ENCODE measurements at places on chromosomes 13 and 19.

GRCh38 chr19:5801796-5802619 is 2.9 kb upstream of the NRTN start:
- DNase-seq = no peak

- DNase-seq = no peak
Measured at GRCh38 chr19:50794074-50794875, 4.1 kb downstream of the ACP4 start.

DNA sequence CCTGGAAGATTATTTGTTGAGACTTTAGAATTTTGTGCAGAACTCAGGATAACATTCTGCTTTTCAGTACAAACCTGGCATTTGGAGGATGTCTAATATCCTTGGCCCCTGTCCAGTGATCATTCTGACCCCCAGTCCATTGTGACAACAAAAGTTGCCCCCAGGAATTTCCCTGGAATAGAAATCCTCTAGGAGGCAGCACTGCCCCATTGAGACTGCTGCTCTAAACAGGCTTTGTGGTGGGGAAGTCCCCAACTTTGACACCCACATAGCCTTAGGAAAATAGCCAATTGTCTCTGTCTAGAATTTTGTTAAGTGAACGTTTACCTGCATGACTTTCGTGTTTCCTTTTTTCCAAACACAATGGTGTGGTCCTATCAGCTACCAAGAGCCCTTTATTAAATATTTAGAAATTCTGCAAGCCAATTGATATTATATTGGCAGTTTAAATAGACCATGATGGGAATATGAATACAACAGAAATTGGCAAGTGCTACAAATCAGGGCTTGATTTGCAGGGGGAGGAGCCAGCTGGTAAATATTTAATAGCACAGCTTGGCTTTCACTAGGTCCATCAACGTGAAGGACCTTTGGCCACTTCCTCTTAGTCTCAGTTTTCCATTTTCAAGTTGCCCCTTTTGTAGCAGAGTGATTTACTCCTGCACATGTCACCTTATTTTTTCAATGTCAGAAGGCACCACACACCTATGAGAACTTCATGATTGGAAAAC is 451.7 kb downstream of the EFNB2 start:
- no peak for DNase-seq

DNA sequence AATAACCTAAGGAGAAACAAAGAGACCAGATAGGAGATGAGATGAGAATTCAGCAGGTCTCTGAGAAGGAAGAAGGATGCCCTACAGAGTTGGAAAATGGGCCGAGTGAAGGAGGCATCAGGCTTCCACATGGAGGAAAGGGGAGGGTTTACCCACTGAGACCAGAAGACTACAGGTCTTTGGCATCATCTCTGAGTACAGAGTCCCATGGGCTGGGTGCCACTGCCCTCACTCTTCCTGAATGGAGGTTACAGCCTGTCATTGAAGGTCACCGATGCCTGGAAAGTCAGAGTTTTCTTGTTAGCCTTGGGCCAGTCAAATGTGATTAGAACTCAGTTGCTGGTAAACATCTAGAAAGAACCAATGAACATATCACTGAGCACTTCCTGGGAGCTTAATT is 9.9 kb downstream of the ZNF302 start:
- no peak for DNase-seq

DNA sequence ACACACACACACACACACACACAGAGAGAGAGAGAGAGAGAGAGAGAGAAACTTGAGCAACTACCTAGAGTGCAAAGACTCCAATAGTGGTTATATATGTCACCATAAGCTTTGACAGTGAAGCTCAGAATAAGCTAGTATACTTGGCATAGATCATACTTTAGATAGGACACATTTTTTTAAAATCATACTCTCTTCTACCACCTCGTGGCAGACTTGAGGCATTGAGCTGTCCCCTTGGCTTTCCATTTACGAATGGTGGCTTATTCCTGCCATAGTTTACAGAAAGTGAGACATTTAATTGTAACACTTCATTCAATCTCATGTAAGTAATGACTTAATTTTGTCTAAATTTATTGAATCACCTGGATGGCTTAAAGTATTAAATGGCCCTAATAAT is 108.2 kb downstream of the EDNRB start:
- DNase-seq = no peak

DNA sequence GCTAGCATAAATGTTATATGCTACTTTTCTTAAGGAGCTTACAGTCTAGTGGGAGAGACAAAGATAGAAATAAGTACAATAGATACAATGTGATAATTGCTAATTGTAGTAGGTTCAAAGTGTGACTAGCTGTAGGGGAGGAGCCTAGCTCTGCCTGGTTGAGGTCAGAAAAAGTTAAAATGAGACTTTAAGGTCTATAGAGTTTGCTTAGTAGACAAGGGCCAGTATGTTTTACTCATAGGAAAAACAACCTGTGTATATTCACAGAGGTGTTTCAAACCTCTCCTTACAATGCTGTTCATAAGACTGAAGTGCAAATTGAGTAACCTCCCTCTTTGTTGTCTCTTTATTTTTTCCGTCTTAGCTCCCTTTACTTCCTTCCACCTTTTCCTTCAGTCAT is 56.1 kb downstream of the PDS5B start:
- DNase-seq = no peak

- no peak for DNase-seq
Measured at GRCh38 chr19:46374536-46375475, 27.9 kb downstream of the PPP5C start.

GRCh38 chr13:107866032-107866940 is 349.1 kb downstream of the LIG4 start:
- no peak for DNase-seq

- DNase-seq = no peak
Measured at GRCh38 chr13:98782654-98783053, 30.2 kb upstream of the SLC15A1 start.

GRCh38 chr13:98613591-98613990 is 36.7 kb upstream of the STK24 start:
- DNase-seq = no peak

DNA sequence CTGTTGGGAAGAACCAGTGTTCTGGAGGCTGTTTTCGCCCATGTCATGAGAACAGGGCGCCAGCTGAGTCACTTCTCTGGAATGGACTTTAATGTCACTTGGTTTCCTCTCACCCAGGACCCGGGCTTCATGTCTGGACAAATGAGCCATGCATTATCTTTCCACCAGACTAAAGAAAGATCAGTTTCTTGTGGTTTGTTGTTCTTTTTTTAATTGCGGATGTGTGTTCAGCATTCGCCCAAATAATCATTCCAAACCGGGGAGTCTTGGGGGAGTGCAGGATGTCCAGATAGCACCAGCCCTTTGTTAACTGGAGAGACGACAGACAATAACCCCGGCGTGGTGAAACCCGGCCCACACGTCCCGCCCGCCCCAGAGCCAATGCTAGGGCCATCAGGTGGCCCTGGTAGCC is 102.5 kb downstream of the COL4A2 start:
- no peak for DNase-seq

GRCh38 chr19:30169196-30169900 is 202.8 kb upstream of the ZNF536 start:
- no peak for DNase-seq

- no peak for DNase-seq
Measured at GRCh38 chr19:54178581-54179261, 5.8 kb upstream of the TMC4 start.

DNA sequence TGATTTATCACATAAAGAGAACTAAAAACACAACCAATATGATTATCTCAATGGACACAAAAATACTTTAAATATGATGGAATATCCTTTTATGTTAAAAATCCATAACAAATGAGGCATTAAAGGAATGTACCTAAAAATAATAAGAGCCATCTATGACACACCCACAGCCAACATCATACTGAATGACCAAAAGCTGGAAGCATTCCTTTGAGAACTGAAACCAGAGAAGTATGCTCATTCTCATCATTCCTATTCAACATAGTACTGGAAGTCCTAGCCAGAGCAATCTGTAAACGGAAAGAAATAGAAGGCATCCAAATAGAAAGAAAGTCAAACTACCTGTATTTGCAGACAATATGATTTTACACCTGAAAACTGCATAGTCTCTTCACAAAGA is 671.0 kb downstream of the SLITRK1 start:
- no peak for DNase-seq

DNA sequence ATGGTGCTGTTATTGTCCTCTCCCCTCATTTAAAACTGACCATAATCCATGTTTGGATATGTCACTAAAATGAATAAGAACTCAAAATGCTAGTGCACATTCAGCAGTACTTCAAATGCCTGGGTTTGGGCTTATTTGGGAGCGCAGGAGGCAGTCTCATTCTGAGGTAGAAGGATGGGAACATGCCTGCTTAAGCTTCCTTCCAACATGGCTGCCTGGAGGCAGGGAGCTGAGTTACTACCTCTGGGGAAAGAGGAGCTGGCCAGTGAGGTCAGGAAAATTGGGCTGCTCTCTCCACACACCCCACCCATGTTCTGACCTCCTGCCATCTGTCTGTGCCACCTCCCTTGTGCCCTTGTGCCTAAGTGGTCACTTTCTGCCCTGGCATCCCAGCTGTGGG is 85.7 kb downstream of the PTPRS start:
- no peak for DNase-seq

GRCh38 chr19:11421371-11422098 is 2.4 kb upstream of the RGL3 start:
- no peak for DNase-seq

GRCh38 chr13:88360761-88361160 is 689.6 kb downstream of the SLITRK5 start:
- no peak for DNase-seq

DNA sequence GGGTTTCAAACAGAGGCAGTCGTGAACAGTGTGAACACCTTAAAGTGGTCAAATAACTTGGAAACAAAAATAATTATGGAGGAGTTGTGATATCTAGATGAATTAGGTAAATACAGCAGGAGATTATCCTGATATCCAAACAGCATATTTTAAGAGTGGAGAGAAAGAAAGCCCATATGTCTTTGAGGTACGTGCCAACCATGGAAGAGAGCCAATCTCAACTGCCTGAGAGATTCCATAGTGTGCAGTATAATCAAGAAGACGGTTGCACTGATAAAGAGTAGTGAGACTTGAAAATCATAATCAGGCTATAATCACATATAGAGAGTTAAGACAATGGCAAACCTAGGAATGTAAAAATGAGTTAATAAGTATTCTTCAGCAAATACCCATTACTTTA is 472.8 kb upstream of the SLITRK5 start:
- DNase-seq = no peak
